Putamen (tissue), 1 donor: ENCODE measurements at places on chromosomes 1 and 21.

DNA sequence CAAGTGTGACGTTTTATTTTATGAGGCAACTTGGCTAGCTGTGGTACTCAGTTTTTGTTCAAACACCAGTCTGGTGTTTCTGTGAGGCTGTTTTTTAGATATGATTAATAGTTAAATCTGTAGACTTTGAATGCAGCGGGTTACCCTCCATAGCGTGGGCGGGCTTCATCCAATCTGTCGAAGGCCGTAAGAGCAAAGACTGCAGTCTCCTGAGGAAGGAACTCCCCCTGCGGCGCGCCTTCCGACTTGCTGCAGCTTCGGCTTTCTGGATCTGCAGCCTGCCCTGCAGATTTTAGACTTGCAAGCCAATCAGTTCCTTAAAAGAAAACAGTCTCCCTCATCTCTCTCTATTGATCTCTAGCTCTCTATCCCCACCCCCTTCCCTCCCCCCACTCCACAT lies 4.2 kb upstream of the ZNF496 start:
- DNase-seq, result no peak

- DNase-seq, result no peak
Observed at GRCh38 chr1:183137782-183138181, 48.3 kb upstream of the LAMC2 start.

DNA sequence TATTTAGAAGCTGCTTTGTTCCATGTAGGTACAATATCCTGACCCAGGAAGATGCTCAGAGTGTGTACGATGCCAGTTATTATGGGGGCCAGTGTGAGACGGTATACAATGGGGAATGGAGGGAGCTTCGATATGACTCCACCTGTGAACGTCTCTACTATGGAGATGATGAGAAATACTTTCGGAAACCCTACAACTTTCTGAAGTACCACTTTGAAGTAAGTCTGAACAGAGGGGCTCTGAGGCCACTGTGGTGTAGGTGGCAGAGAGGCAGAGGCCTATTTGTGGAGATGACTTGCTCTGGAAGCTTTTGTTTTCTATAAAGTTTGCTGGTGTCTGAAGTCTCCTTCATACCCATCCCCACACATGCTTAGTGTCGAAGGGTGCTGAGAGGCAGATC lies 26.8 kb downstream of the C8A start:
- no peak for DNase-seq

- DNase-seq, result no peak
Observed at GRCh38 chr1:237429252-237429651, 387.3 kb downstream of the RYR2 start.

- DNase-seq, result no peak
Observed at GRCh38 chr1:55699228-55699627, 484.1 kb upstream of the USP24 start.

DNA sequence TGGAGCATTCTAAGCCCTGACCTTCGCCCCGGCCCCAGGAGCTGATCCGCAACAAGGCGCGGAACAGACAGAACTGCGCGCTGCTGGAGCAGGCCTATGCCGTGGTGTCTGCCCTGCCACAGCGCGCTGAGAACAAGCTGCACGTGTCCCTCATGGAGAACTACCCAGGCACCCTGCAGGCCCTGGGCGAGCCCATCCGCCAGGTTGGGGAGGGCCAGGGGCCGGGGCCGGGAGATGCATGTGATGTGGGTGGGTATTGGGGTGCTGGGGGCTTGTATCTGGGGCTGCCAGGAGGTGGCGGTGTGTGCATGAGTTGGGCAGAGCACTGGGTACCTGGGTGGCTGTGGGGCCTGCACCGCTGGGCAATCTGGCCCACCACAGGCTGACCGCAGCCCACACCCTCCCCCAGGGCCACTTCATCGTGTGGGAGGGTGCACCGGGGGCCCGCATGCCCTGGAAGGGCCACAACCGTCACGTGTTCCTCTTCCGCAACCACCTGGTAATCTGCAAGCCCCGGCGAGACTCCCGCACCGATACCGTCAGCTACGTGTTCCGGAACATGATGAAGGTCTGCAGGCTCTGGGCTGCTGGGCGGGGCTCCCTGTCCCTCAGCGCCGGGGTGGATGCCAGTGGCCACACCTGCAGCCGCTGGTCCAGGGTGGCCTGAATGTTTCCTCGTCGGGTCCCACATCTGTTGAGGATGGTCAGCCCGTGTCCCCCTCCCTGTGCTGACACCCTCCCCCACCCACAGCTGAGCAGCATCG lies 65.8 kb downstream of the TRIM11 start:
- no peak for DNase-seq

GRCh38 chr1:240538776-240539430 lies 73.1 kb downstream of the GREM2 start:
- DNase-seq, result no peak
